NAMALWA (cell line): ENCODE measurements at places on chromosomes 16 and 17.
A peak's percentile ranks its signal among the peaks of the same experiment; 100 is the strongest.

DNA sequence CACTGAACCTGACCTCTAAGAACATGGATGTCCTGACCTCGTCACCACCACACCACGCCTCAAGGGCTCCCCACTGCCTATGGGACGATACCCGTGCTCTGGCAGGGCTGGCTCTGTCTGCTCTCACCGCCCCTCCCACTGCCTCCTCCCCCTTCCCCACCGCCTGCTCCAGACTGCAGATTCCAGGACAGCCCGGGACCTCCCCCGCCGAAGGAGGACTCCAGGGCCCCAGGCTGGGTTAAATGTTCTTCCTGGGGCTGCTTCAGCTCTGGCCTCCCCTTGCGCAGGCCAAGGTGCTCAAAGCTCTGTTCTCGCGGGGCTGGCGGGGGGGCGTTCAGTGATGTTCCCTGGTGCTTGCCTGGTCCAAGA, 3.1 kb downstream of the NPW start:
- DNase-seq = no peak

DNA sequence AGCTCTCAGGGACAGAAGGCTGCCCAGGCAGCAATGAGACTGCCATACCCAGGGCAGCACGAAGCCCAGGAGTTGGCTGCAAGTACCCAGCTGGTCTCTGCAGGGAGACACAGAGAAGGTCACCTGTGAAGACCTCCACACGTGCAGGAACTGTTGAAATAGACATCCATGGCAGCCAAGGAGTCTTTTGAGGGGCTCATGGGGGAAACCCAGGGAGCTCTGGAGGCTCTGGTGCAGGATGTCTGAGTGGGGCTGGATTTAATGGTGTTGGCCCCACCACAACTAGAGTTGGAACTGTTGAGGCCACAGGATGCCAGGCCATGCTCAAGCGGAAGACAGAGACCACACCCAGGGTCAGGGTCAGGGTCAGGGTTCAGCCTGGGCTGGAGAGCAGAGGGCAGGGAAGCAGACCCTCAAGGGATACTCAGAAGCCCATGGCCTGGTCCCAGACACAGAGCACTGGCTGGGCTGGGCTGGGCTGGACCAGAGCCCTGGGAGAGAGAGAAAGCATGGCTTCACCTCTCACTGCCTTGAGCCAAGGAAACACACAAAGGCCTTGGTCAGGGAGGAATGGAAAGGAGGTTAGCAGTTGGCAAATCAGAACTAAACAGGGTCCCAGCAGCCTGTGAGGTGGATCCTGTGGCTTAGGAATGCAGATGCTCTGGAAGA, 21.4 kb downstream of the PITPNM3 start:
- no peak for DNase-seq

GRCh38 chr17:142102-142661, 4.8 kb downstream of the SCGB1C2 start:
- DNase-seq = peak; percentile 97

DNA sequence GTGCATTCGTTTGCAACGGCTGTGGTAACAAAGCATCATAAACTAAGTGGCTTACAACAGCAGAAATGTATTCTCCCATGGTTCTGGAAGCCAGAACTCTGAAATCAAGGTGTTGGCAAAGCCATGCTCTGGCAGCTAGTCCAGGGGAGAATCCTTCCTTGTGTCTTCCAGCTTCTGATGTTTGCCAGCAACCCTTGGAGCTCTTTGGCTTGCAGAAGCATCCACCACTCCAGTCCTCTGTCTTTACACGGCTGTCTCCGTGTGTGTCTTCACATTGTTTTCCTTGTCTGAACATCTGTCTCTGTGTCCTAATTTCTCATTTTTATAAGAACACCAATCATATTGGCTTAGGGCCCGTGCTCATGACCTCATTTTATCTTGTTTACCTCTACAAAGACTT, 265.3 kb upstream of the HSBP1 start:
- DNase-seq = no peak

- no peak for DNase-seq
Observed at GRCh38 chr16:20821682-20822081, 15.4 kb downstream of the REXO5 start.

- peak; percentile 88 for DNase-seq
Observed at GRCh38 chr17:57946798-57947358, 8.3 kb downstream of the CUEDC1 start.
